NAMALWA (cell line): ENCODE measurements at places on chromosomes 1 and 21.

DNA sequence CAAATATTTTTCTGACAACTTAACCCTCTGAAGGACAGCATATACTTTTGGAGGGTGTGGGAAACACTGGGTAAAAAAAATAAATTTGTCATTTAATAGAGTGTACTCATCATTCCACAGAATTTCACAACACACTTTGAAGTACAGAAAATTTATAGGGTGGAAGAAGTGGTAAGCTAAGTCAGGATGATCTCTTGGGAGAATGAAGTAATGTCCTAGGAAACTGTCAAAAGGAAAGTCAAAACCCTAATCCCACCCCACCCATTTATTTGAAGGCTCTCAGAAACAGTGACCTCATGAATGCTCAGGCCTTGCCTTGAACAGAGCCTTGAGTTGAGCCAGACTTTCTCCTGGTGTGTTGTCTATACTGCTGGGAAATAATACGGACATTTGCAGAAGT is 7.3 kb upstream of the UAP1 start:
- DNase-seq = no peak

DNA sequence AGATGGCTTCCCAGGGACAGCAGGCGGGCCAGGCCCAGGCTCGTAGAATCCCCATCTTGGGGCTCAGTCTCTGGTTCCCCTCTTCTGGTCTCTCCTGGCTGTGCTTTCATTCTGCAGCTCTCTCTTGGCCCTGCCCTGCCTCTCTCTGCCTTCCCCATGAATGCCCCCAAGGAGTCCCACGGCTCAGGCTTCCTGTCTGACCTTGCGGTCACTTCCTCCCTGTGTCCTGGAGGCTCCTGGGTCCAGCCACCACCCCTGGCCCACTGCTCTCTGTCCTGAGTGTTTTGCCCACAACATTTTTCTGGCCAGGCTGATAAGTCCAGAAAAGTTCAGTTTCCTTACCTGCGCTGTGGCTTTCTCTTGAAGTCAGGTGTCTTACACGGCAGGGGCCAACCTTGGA is 29.1 kb downstream of the PIGP start:
- no peak for DNase-seq

GRCh38 chr1:33147997-33148314 is 33.9 kb downstream of the TRIM62 start:
- no peak for DNase-seq

DNA sequence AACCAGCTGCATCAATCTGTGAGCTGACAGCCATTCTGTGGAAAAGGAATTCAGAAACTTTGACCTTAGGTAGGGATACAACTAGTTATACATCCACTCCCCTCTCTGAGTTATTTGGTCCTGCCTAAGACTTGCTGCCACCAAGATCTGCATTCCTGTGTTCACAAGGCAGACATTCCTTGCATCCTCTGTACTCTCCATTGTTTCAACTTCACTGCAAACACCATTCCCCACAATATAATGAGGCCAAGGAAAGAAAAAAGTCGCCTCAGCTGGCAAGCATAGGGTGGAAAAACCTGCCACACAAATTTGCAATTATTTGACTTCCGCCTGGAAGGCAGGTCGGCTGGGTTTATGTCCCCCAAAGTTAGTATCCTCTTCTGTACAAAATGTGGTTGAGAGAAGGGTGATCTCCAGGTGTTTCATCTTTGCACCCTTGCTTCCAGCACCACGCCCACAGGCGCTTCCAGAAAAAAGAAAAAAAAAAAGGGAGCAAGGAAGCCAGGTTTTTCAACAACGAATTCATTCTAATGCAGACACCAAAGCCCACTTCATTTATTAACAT is 676 bp upstream of the CTTNBP2NL start:
- DNase-seq = peak; percentile 8

GRCh38 chr1:23282957-23283356 is 61.1 kb downstream of the HNRNPR start:
- DNase-seq = no peak

GRCh38 chr1:248810727-248811513 is 14.8 kb downstream of the SH3BP5L start:
- DNase-seq = no peak

DNA sequence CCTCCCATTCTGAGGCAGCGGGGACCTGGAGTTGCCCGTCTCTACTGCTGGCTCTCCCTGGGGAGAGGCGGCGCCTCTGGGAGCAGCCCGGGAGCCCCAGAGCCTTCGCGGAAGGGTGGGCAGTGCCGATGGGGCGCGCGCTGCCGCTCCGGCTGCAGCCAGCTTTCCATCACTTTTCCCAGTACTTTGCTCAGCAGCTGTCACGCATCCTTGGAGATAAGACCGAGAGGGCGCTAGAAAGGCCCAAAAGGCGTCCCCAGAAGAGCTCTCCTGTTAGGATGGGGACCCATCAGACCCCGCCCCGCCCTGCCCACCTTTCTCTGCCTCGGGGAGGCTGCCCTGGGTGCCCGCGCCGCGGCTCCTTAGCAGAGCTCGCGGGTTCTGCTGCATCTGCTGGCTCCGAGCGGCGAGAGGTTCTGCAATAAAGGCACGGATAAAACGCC is 534 bp downstream of the KCNH1 start:
- DNase-seq = no peak

DNA sequence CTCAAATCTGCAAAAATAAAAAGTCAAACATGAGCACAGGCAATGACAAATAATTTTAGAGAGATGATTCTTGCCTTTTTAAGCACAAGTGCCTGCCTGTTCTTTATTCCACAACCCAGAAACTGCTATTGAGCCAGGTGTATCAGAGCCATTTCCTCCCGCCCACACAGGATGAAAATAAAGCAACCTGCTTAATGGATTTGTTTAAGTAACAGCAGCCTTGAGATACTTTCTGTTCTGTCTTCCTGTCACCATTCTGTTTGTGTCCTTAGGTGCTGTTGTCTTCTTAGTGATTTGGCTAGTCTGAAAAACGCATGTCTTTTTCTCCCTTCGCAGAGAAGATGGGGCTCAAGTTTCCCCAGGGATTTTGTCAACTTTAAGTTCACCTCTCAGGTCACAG is 11.4 kb downstream of the RPE65 start:
- DNase-seq = no peak

- no peak for DNase-seq
Observed at GRCh38 chr1:45304311-45305081, 22.2 kb upstream of the HPDL start.

DNA sequence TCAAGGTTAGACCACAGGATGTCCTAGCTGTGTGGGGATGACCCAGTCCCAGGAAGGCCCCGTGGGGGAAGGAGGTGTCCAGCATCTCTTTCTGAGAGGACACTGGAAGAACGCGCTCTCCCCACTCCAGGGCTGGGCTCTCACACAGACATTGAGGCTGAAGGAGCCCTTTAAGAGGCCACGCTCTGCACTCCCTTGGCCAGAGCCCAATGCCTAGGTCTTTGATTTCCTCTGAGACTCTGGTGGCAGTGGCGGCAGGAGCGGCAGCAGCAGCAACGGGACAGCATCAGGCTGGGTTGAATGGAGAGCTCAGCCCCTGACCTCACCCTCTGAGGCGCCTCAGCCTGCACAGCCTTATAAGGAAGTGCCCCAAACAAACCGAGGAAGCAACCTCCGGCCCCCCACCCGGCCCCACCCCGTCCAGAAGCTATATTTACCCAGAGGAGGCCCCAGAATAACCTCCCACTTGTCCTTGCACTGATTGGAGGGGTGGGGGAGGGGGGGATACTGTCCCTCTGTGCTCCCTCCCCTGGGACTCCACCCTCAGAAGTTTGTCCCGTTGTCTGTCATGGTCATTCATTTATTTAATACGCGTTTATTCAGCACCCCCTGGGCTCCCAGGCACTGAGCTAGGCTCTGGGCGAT is 12.3 kb downstream of the NES start:
- no peak for DNase-seq

- no peak for DNase-seq
Observed at GRCh38 chr1:159282118-159282517, 20.0 kb upstream of the FCER1A start.

GRCh38 chr1:240294566-240294965 is 202.9 kb downstream of the FMN2 start:
- DNase-seq = peak; percentile 2
